NCI-H1436 (cell line): ENCODE measurements at places on chromosomes 1 and 21.

DNA sequence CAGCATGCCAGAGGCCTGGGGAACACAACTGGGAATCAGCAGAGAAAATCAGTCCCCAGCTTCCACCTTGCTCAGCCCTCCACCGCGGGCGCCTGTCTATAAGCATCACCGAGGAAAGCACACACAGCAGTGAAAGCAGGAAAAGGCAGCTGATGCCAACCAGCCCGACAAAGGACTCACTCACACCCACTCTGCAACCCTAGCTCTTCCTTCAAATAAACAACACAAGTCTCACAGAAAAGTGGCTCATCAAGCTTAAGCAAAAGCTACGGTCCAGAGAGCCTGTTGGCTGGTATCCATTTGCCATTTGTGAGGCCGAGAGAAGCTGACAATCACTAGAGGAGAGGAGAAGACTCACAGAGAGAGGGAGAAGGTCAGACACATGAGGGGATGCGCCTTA lies 27.1 kb downstream of the MRAP start:
- no peak for DNase-seq

DNA sequence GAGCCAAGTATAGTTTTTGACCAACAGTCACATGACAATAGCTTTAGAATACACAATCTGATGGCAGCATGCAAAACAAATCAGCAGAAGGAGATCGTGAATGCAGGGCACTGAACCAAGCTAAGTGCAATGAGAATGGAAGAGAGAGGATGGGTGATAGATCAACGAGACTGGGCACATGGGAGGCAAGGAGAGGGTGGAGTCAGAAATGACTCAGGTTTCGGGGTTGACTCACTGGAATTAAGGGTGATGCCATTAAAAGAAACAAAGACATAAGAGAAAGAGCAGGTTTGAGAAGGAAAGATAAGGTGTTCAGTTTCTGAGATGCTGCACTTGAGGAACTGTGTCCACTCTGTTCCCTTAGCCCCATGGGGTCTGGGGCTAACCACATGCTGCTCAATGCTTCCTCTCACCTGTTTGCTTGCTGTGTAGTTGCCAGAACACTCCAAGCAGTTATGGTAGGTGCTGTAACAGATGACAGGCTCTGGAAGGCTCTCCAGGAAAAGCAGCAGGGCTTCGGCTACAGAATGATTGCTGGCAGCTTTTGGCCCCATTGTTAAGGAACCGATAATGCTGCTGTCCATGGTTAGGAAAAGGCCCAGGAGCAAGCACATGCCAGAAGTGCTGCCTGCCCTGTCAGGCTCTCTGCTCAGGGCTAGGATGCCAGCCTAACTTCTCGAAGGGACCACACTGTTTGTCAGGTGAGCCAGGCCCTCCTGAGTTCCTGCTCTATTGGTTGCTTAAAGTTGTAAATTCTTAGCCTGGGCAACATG lies 6.1 kb upstream of the MTF1 start:
- no peak for DNase-seq

- no peak for DNase-seq
These were observed 74.9 kb downstream of the SYDE2 start for GRCh38 chr1:85125891-85126290.

- DNase-seq: no peak
These were observed 52.2 kb upstream of the ROR1 start for GRCh38 chr1:63721531-63722189.

GRCh38 chr1:209839875-209840546 lies 12.2 kb downstream of the UTP25 start:
- DNase-seq: no peak

DNA sequence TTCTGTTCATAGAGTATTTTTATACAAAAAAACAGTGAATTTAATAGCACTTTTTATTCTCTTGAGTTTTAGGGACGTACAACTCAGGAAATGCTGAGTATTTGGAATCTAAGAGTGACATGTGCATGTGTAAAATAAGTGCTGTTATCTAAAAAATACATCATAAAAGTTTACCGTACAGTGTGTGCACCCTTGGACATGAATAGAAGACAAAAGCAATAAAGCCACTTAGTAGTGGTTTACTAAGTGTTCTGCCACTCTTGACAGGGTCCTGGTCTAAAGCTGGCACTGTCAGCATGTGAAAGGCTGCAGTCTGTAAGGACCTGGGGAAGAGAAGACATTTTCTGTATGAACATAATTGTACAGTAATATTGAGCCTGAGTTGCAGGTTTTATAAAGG lies 51.0 kb downstream of the LAMC1 start:
- DNase-seq: no peak

DNA sequence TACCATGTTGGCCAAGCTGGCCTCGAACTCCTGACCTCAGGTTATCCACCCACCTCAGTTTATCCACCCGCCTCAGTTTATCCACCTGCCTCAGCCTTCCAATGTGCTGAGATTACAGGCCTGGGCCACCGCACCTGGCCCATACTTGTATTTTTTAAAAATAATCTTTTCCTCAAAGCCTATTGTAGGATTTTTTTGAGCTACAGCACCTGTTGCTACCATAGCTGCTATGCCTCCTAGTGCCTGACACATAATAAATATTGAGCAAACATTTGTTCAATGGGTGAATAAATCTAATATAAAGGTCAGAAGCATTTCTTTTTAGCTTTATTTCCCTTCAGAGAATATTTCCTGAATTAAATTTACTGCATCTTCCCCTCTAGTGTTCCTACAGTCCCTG lies 15.7 kb upstream of the ACBD3 start:
- DNase-seq: no peak

DNA sequence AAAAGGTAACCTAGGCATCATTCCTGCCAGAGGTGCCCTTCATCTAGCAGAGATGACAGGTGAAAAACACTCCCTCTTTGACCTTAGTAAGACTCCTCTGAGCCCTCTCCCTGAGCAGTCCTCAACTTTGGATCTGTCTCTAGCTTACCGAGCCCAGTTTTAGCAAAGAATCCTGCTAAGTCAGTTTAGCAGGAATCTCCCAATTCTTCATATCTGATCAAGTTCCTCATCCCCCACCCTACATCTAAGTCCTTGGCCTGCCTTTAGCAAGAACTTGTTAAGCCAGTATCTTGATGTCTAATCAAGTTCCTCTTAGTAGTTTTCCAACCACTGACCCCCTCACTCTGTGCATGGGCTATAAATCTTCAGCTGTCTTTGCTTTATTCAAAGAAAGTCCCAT lies 235.6 kb downstream of the OMA1 start:
- DNase-seq: no peak

GRCh38 chr1:63319046-63320021 lies 3.0 kb upstream of the FOXD3 start:
- no peak for DNase-seq

DNA sequence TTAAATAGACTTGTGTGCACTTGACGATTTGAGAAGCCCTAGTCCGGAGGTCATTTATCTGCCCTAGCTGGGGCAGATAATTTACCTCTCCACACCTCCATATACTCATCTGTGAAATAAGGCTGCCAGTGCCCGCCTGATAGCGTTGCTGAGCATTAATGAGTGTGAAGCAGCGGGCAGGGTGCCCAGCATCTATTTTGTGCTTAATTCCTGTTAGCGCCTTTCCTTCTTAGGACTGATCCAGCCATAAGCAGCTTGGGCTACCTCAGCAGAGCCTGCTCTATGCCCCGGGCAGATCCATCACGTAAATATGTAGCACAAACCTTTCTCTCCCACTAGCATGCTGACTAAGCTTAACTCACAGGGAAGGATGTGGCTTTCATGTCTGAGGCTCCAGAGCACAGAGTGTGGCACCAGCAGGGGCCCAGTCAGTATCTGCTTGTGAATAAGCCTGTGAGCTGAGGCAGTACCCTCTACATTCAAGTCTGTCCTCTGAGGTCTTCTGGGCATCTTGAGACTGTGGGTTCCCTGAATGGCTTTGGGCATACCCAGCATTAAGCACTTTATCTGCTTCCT lies 21.5 kb upstream of the RNF187 start:
- DNase-seq: no peak
